ENCODE measurements at places on chromosomes 1 and 21.

DNA sequence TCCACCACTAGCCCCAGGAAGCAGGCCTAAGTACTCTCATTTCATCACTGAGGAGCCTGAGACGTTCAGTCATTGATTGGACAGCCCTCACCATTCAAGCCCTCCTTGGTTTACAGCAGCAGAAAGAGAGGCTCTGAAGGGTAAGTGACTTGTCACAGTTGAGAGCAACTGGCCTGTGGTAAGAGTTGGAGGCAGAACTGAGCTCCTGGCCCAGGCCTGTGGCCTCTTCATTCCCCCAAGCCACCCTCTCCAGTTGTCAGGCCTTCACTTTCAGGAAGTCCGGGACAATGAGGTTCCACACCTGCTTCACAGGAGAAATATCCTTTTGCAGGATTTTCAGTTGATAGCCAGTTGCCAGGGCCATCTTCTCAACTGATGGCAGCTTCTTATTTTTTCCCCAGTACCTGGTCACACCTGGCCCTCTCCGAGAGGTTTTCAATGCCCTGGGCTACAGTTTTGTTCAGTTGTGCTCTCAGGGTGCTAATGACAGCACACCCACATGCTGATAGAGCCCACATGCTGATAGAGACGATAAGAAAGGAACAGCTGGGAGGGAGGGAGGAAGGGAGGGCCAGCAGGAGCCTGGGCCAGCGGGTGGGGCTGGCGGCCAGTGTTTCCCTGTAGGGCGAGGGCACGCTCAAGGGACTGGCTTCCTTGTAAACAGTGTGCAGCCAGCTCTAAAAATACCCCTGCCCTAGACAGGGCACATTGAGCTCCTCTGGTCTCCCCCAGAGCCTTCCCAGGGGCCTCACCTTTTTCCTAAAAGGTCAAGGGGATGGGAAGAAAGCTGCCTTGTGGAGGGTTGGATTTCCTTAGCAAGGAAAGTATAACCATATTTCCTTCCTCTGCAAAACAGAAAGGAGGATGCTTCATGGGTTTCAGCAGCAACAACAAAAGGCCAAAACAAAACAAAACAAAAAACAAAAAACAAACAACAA, 112.7 kb upstream of the JUN start:
- DNase-seq = no peak

DNA sequence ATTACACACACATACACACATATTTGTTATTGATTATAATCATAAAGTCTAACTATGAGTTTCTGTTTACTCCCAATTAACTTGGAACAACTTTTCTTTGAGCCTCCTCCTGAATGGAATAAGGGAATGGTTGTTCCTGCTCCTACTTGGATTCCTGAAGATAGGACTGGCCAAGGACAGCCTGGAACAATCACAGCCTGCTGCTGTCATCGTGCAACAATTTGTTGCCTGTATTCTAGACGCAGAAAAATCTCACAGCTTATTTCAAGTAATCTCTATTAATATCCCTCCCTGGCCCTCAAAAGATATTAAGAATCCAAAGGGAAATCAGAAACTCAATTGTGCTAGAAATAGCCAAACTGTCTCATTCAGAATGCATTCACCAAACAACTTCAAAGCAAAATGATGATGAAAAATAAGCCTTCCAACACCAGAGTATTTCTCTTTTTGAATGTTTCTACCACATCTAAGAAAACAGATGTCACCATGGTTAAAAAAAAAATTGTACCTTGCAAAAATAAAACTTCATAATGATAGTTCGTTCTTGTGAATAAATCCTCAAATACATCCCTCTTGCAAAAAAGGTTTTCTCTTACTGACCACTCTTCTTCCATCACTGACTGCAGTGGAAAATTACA, 30.9 kb downstream of the RCAN1 start:
- DNase-seq = no peak

GRCh38 chr1:16173447-16174260, 17.8 kb upstream of the EPHA2 start:
- no peak for DNase-seq

DNA sequence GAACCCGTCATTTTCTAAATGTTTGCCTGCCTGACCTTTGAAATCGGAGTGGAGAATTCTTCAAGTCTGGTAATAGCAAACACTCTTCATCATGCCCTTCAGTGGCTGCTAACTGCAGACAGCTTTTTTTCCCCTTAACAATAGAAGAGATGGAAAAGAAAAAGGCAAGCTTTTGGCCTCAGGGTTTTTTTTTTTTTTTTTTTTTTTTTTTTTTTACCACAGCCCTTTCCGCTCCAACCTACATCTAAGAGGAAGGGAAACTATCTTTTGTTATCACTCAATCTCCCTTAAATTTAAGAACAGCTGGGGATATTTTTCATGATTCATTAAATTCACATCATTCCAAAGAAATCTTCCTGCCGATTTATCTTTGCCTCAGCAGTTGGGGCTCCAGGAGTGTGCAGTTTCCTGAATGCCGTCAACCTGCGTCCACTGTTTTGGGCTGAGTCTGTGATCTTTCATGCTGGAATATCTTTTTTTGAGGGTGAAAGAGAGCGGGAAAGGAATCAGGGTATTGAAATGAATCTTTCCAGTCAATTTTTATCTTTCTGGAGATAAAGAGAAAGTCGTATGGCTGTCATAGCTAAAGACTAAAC, 144.5 kb upstream of the SMYD2 start:
- no peak for DNase-seq

DNA sequence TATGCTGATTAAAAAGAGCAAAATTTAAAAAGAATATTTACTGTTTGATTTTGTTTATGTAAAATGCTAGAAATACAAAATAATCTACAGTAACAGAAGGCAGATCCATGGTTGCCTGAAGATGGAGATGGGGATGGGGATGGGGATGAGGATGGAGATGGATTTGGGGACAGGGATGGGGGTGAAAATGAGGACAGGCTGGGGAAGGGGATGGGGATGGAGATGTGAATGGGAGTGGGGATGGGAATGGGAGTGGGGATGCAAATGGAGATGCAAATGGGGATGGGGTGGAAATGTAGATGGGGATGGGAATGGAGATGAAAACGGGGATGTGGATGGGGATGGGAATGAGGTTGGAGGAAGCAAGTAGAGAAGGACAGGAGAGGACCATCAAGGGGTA, 252.2 kb downstream of the PLPP3 start:
- DNase-seq = no peak

DNA sequence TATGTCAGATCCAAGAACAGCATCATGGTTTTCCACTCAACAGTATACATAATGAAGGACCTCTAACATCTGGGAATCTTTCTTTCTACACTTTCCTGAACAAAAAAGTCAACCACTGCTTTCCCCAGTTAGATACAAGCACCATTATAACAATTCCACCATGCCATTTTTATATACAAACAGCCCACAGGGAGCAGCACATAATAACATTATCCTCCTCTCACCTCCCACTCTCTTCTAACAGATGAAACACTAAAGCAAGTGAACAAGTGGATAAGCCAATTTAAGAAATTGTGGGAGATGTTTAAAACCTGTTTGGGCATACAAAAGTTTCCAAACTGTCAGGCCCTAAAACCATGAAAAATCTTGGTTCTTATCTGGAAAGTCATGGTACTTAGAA, 29.4 kb upstream of the PRRC2C start:
- DNase-seq = no peak

DNA sequence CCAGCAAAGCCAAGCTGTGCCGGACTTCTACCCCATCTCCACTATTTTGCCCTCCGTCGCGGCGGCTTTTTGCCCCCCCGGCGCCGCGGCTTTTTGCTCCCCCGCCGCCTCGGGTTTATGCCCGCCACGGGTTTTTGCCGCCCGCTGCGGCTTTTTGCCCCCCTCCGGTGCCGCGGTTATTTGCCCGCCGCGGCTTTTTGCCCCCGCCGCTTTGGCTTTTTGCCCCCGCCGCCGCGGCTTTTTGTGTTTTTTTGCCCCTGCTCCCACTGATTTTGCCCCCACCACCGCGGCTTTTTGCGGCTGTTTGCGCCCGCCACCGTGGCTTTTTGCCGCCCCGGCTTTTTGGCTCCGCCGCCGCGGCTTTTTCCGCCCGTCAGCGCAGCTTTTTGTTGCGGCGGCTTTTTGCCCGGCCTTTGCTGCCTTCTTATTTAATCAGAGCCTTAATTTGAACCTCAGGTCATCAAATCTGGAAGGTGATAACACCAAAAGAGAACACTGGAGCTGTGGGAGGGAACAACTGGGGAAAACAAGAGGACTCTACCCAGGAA, 106.0 kb downstream of the TPTE start:
- DNase-seq = no peak

- DNase-seq = no peak
Observed at GRCh38 chr1:14715802-14716201, 117.3 kb downstream of the KAZN start.

DNA sequence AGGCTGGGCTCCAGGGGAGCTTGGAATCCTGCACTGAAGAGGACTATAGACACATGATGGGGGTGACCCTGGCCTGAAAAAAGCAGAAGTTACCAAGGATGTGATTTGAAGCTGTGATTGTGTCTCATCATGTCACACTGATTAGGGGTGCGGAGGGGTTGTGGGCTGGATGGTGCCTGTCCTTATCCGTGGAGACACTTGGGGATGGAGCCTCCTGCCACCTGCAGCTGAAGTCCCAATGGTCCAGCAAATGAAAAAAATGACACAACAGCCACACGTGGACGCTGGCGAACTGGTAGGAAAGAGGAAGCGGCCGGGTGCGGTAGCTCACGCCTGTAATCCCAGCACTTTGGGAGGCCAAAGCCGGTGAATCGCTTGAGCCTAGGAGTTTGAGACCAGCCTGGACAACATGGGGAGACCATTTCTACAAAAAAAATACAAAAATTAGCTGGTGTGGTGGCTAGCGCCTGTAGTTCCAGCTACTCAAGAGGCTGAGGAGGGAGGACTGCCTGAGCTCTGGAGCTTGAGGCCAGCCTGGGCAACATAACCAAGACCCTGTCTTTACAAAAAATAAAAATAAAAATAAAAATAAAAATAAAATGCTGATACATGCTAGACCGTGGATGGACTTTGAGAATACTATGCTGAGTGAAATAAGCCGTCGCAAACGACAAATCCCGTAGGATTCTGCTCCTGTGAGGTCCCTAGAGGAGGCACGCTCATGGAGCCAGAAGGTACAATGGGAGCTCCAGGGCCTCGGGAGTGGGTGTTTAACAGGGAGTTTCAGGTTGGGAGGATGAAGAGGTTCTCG, 838 bp upstream of the IBA57 start:
- DNase-seq = no peak

- no peak for DNase-seq
Observed at GRCh38 chr1:23449306-23449705, 24.8 kb upstream of the TCEA3 start.

GRCh38 chr1:61042466-61043009, 39.8 kb upstream of the NFIA start:
- no peak for DNase-seq

- DNase-seq = no peak
Observed at GRCh38 chr1:226428791-226429461, 21.0 kb upstream of the PARP1 start.

- DNase-seq = no peak
Observed at GRCh38 chr1:216665406-216665805, 57.8 kb downstream of the ESRRG start.

GRCh38 chr1:181185461-181185860, 97.0 kb downstream of the IER5 start:
- no peak for DNase-seq

DNA sequence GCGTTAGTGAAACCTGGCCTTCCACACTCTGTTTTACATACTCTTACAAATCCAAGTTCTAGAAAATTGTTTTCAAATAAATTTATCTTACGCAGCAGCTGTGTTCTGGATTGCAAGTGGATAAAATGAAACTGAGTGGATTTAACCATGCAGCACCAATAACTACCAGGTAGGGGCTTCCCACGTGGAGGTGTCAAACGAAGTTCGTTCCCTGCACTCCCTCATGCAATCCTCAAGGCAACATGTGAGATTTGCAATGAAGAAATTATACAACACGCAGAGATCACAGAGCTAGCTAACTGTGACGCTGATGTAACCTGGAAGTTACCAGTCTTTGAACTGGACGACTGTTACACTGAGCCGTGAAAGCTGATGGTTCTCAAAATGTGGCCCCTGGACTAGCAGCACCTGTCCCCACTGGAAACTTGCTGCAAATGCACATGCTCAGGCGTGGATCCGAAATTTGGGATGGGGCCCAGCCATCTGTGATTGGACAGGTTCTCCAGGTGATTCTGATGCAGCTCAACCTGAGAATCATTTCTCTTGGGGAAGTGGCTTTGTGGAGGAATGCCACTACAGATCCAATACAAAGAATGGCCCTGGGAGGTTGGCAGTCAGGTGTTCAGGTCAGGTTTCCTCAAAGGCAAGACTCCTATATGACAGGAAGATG, 36.3 kb downstream of the RSPH1 start:
- peak; percentile 31 for DNase-seq

DNA sequence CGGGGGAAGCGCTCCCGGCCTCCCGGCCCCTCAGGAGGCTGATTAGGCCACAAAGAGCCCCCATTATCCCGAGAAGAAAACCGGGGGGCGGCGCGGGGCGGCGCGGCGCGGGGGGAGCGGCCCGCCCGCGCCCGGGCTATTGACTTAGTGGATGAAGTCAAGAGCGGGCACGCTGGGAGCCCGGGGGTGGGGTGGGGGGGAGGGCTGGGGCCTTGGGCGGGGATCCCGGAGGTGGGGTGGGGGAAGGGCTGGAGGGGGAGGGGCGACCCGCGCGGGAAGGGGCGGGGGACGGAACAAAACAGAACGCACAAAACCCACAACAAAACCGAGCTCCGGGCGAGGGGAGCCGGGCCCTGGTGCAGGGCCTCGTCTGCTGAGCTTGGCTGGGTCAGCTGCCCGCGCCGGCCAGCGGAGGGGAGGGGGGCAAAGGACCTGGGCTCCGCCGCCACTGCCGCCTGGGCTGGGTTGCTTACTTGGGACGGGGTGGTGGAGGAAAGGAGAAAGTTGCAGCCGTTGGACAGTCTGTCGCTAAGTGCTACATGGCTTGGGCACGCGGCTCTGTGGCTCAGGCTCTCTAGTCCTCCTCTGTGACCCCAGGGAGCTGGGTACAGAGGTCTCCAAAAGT, 16.3 kb downstream of the PAX7 start:
- DNase-seq = no peak

GRCh38 chr1:54304518-54304917, 101.7 kb downstream of the SSBP3 start:
- DNase-seq = no peak

DNA sequence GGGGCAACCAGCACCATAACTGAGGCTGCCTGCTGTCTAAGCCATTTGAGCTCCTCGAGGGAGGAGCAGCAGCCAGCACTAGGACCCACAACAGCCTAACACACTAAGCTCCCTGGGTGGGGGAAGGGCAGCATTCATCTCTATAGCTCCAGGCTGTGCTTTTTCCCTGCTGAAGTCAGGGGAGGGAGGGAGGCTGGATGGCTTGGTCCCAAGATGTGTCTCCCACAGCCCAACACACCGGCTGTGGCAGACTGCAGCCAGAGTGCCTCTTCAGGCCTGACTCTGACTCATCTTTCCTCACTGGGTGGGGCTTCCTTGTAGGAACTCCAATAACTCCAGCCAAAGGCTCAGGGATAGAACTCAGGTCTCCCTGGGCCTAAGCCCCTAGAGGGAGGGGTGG, 296.3 kb downstream of the PRDM2 start:
- DNase-seq = no peak

DNA sequence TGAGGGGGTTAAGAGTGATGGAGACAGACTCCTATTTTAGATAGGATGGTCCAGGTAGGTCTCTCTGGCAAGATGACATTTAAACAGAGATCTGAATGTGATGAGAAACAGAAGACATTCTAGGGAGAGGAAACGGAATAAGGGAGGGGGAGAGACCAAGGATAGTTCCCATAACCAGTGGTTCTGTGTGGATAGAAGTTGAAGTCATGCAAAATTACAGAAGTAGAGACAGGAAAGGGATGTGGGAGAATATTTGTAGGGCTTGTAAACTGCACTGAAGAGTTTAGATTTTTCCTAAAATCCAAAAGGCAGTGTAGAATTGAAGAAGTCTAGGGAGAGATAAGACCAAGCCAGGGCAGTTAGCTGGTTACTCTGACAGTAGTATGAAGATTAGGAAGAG, 200.6 kb downstream of the GRIK1 start:
- no peak for DNase-seq
